ENCODE measurements at places on chromosomes 7 and 10.
A peak's percentile ranks its signal among the peaks of the same experiment; 100 is the strongest.

- DNase-seq, result no peak
Measured at GRCh38 chr7:112125250-112125649, 80.9 kb downstream of the DOCK4 start.

DNA sequence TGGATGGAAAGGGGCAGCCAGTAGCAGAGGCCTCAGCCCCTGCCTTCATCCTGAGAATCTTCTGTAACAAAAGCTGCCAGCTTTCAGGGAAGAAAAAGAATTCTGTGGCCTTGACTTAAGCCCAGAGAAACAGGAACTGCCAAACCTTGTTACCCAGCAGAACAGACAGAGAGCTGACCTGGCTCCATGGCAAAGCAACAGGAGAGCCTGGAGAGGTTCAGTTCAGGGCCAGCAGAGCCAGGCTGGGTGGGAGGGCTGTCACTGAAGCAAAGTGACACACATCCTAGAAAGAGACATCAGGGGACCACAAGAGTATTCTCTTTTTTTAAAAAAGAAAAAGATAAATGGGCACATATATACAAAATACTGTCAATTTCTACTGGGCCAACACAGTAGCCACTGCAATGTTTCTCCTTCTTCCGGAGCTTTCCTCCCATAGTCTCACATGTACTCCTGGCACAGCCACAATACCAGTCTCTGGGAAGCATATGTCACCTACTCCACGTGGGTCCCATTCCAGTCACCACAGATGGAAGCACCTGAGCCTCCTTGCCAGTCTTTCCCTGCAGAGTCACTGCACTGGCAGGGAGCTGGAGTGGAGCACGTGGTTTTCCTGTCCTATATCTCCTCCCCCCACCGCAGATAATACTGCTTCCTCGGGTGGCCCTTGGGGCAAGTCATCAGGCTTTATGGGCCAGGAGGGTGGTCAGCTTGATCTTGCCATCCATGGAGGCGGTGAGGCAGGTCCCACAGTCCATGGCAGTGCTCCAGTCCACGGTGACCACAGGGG is 15.2 kb upstream of the CYREN start:
- no peak for DNase-seq

DNA sequence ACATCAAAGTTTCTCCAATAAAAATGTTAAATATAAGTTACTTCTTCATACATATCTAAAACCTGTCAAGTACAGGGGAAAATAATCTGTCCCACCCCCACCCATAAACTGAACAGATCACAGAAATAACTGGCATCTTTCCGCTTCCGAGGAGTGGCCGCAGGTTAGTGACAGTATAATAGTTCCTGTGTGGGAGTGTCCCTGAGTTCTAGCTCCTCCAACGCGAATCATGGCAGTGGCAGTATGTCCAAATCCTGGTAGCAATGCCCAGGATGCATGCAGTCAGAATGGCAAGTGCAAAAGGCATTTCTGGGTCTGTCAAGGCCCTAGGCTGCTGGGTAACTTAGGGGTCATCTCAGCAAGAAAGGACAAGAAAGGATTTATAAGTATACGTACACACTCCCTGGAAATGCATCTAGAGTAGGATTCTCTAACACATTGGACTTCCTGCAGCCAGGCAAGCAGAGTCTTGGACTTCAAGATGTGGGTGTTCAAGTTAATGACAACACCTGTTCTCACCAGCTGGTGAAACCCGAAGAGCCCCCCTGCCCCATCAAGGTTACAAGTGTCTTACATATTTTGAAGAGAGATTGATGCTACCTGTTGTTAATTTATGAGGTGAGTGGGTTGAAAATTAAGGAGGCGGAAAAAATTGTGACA is 94.4 kb upstream of the COL1A2 start:
- DNase-seq, result no peak

- DNase-seq, result no peak
Measured at GRCh38 chr7:18496341-18496700, 772 bp downstream of the HDAC9 start.

GRCh38 chr10:11091517-11092102 is 73.9 kb downstream of the CELF2 start:
- DNase-seq, result no peak

DNA sequence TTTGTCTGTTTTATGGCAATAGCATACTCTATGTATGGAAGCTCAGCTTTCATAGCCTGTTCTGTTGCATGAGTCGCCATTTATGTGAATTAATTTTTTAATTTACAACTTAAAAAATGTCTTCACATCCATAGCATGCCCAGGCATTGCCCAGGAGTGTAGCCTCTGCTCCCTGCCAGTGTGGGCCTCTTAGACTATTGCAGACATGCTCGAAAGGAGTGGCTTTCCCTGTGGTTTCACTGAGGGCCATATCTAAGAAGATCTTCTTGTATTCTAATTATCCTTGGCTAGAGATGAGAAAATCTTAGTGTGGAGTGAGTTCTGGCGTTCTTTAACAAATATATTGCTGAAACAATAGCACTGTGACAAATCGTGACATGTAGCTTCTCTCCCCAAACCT is 35.3 kb downstream of the PCBD1 start:
- DNase-seq, result no peak

GRCh38 chr10:69965086-69965485 is 87.6 kb upstream of the MACROH2A2 start:
- no peak for DNase-seq

DNA sequence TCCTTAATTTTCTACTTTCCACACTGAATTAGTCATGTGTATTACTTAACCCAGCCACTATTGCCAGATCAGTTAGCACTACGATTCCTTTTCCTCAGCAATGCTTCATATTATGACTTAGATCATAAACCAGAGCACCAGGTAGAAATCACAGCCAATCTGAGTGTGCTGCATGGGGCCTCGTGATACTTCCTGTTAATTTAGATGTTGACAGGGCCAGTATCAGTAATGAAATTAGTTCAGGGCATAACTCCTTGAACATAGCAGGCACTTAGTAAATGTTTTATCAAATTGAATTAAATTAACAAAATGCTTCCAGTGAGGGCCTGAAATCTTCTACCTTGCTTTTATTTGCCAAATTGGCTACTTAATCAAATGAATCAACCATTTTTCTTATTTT is 169.3 kb upstream of the LRGUK start:
- no peak for DNase-seq

DNA sequence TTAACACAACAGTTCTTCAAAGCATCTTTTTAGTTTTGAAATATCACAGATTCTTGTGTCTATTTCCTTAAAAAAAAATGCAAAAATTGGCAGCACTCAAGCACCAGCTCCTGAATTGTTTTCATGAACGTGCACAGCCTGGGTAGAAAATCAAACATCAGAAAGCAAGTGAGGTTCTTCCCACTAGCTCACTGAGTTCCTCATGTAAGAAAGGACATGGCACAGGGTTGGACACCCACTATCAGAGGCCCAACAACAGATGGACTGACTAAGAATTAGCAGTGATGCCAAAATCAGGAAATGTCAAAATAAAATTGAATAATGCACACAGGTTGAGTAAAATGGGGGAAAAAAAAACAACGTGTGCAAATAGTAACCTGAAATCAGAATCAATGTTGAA is 146.8 kb downstream of the PCLO start:
- no peak for DNase-seq

DNA sequence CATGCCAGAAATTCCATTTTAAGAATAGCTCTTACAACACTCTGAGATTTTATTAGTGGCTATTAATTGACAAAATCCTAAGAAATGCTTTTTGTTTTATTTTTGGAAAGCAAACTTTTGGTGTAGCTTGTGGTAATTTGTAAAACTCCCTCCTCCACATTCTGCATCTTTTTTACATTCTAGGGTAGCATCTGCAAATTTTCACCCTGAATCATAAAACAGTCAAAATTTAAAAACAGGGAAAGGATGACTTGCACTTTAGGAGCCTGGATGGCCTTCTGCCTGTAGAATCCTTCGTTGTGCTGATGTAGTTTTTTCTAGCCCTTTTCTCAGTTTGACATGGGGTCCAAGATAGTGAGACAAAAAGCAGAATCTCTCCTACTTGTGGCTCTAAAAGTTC is 316.1 kb downstream of the ADRA2A start:
- no peak for DNase-seq

DNA sequence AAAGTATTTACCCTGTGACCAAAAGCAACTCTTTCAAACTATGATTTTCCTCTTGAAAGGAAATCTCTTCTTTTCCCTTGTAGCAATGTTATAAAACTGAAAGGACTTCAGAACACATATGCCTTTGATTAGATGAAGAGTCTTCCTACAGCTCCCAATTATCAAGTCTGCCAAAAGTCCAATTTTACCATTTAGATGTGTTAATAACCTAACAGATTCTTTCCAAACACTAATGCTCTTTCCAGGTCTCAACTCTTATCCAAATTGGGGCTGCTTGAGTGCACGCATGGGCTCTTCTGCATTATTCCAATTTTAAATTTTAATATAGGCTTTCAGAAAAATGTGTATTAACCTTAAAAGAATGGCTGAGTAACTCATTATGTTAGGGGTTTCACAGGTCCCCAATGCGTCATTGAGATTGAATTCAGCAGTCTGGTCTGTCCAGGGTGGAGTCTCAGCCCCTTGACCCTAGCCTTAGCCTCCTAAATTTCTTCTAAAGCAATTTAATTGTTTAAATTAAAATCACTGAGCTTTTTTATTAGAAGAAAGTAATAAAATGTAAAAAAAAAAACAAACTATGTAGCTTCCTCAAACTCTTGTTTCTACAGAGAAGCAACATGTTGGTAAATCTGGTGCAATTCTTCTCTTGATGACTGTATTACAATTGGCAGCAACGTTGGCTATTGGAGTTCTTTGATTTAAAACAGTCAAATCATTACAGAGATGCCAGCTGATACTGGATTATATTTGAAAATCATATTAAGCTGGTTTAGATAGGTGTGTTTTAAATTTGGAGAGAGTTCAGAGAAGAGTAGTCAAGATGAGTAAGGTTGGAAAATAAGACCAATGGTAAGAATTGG is 170.4 kb downstream of the DKK1 start:
- no peak for DNase-seq

DNA sequence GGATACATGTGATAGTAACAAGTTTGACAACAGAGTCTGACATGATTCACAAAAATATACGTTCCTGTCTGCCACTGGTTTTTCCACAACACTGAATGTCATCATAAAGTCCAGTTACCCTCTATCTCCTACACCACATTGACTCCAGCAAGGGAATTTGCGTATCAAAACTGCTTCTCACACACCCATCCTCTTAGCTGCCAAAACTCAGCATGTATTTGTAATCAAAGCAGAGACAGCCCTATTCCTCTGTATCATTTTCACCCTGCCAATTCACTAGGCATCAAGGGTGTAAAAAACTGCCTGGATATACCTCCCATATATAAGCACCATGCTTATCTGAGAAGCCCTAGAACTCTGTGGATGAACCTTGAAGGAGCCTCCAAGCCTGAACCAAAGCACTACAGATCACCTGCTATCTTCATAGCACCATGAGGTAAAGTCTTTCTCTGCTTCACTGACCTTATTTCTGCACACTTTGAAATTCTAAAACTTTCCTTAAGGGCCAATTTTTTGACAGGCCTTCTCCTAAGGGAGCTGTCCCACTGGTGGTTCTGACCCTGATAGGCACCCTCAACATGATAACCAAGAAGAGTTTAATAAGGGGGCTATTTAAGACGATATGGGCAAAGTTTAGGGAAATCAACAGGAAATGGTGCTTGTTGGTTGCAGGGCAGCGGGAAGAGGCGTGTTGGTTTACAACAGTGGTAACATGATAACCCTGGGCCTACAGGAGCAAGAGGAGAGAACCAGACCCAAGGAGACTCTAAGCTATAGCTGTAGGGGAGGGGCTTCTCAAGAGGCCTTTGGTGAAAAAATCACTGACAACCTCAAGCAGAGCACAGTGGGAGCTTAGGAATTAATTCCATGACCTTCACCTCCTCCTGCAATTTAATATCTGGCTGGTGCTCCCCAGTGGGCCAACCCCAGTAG is at the start of gene IFIT1B:
TSS of gene IFIT1B (plus strand) at position 352 of the 933 bp plus-strand sequence. CDS start at position 432, 80 bp downstream.
- no peak for DNase-seq

DNA sequence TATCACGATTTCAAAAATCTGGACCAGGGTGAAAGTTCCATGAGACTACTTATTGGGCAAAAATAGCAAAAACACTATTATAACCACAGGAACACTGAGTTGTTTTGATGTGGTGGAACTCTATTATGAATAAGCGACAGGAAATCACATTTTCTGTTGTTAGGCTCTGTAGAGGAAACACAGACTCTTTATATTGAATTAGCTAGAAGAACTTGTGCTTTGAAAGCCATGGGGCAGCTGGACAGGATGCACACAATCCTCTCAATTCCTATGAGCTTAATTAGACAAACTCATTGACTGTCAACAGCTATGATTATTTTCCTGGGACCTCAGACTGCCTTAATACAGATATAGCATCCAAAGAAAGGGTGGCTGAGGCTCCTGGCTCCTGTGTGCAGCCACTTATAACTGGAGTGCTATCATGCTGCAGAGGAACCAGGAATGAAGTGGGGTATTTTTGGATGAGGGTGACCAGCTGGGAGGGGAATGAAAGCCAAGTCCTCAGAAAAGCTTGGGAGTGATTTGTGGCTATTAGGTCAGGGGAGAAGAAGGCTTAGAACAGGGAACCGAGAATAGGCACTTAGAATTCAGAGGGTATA is 657.3 kb downstream of the TYW1 start:
- no peak for DNase-seq

- no peak for DNase-seq
Measured at GRCh38 chr10:61404751-61405150, 48.4 kb downstream of the TMEM26 start.

DNA sequence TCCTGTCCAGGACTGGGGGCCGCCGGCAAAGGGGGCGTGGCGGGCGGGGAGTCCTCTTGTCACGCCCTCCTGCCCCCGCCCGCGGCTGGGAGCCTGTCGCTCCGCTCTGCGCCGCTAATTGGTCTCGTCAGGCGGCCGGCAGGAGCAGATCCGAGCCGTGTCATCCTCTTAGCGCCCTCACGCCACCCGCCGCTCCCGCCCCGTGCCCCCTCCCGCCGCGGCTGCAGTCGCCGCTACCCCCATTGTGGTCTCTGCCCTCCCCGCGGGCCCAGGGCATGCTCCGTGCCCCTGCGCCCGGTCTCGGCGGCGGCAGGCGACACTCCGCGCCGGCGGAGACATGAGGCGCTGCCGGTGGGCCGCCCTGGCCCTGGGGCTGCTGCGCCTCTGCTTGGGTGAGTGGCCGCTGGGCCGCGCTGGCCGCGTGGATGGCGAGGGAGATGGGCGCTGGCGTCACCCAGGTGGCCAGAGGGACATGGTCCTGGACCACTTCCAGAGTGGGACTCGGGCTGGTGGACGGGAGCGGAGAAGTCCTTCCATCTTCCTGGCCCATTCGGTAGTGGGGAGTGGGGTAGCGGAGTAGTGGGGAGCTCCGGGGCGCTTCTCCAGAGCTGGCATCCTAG is at the start of gene CDHR1:
TSS of gene CDHR1 (plus strand) at position 114 of the 620 bp plus-strand sequence. CDS start at position 338, 224 bp downstream.
- peak; percentile 17 for DNase-seq
